ENCODE measurements at places on chromosomes 5 and 9.

- DNase-seq = no peak
These were observed 34.1 kb upstream of the PLIN2 start for GRCh38 chr9:19161257-19162025.

- DNase-seq = peak; percentile 93
These were observed 38.3 kb downstream of the NR2F1 start for GRCh38 chr5:93621327-93621798.

DNA sequence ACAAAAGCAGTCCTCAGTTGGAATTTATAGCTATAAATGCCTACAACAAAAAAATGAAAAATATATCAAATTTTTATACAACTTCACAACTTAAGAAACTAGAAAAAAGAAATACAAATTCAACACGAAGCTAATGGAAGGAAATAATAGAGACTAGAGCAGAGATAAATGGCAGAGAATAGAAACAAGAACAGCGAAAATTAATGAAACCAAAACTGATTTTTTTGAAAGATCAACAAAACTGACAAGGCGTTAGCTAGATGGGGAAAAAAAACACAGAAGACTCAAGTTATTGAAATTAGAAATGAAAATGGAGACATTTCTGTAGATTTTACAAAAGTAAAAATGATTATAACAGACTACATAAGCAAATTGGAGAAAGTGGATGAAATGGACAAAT lies 20.6 kb downstream of the TPD52L3 start:
- no peak for DNase-seq

- DNase-seq = no peak
These were observed 5.1 kb downstream of the NOXA1 start for GRCh38 chr9:137428311-137428630.

DNA sequence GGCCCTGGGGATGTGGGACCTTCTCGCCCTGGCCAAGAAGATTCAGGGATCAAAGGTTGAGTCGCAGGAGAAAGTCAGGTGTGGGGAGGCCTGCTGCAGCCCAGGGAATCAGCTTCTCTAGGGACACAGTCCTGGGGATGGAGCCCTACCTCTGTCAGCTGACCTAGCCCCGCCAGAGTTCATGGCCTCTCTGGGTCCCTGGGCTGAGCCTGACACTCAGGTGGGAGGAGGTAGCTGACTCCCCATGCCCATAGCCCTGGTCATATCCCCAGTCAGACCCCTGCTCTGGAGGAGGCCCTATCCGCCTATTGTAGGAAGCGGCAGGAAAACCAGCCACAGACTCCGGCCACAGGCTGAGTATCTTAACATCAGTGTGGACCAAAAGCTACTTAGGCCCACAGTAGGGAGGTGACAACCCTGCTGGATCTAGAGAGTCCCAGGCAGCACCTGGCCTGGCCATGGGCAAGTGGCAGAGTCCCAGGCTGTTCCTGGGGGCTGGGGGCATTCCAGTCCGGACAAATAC lies 15.0 kb upstream of the MRNIP start:
- no peak for DNase-seq

GRCh38 chr9:16726718-16727451 lies 143.6 kb downstream of the BNC2 start:
- DNase-seq = no peak

GRCh38 chr9:94741866-94742265 lies 15.4 kb downstream of the AOPEP start:
- no peak for DNase-seq

- no peak for DNase-seq
These were observed 466.0 kb upstream of the ARRDC3 start for GRCh38 chr5:91849069-91849468.

DNA sequence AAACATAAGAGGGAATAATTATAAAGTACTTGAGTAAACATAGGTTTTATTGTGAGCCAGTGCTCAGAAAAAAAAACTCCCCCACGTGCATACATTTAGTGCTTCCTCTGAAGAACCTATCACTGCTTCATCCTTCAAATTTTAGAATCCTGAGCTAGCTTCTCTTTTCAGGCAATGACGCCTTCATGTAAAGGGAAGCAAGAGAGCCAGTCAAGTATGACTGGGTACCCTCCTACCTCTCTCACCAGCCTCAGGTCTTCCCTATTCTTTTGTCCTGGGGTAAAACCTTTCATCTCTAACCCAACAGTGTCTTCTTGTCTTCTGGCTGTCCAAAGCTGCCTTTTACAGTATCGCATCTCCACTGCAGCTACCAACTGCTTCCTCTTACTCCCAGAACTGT lies 32.0 kb downstream of the PLPP1 start:
- no peak for DNase-seq

- DNase-seq = peak; percentile 76
These were observed 66.5 kb upstream of the HSPA9 start for GRCh38 chr5:138641547-138642298.

DNA sequence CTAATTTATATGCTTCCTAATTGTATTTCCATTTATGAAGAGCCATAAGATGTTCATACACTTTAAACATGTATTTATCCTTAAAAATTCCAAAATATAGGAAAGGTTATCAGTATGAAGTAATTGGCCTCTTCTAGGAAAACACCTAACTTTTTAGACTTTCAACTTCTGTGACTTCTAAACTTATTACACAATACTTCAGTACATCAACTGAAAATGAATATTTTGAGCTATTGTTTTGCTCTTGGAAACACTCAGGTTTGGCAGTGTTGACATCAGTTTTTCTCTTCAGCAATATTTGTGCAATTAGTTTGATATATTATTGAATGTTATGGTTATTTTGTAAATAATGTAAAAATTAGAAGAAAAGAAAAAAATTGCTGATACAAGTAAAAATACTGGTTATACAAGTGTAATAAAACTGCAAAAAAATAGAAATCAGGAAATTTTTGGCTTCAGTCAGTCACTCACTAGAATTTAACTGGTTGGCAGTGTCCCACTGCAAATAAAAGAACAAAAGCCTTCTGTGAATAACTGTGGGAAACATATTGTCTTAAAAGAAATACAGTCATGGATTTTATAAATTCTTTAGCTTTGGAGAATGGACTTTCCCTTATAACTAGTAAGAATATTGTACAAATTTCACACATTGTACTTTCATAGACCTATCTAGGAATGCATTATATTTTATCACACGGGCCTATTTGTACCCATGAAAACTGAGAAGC lies 635.9 kb downstream of the TLE1 start:
- no peak for DNase-seq

GRCh38 chr5:96876292-96876850 lies at the start of gene ERAP2:
TSS of gene ERAP2 (plus strand) at chr5:96876500. CDS start at chr5:96879686, 3,186 bp downstream.
- no peak for DNase-seq

DNA sequence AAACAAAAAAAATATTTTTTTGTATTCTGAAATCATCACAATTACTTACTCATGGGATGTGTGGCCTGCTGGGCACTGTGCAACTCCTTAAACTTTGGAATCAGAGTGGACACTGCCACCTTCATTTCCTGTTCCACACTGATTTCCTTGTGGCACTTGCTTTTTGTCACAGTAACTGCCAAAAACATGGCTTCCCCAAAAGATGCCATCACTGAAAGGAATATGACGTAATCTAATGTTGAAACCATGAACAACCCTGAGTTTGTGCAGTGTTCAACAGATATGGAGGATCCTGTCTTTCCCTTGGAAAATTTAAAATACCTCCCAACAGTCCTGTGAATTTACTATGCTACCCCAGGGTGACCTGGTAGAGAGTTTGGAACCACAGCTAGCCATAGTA lies 12.6 kb upstream of the IL12B start:
- no peak for DNase-seq

Measured in SHP77 (cell line).